ENCODE measurements at places on chromosomes 2 and 18.

- DNase-seq = no peak
These were observed 96.8 kb downstream of the ST6GAL2 start for GRCh38 chr2:106789185-106789584.

DNA sequence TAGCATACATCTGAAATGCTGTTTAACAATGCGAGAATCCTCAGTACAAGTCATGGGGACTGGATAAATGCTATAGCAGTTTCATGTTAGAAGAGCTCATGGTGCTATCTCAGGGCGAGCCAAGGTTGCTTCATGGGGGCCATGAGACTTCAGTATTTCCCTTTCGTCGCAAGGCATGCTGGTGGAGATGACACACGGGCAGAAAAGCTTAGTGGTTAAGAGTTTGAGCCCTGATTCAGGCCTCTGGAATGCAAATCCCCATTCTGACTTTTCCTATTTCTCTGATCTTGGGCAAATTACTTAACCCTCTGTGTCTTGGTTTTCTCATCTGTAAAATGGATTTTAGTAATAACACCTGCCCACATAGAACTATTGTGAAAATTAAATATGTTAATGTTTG, 57.4 kb upstream of the EPHA4 start:
- no peak for DNase-seq

GRCh38 chr2:156456616-156457015, 20.4 kb downstream of the GPD2 start:
- no peak for DNase-seq

DNA sequence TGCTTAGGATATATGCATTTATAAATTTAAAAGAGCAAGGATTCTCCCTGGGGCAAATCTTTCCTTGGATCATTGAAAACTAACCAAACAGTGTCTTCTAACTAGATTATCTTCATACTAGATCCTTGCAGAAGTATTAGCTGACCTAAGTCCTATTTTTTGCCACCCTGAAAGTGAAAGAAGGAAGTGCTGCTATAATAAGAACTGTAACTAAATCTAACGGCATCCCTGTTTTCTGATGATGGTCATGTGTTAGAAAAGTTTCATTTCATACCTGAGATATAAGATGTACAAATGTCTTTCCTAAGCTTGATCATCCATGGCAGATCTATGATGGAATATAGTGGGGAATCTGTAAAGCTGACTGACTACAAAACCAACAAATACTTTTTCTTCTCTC, 102.7 kb downstream of the MAP2 start:
- no peak for DNase-seq

- no peak for DNase-seq
These were observed 1573.4 kb upstream of the NXPH2 start for GRCh38 chr2:140353541-140353940.

DNA sequence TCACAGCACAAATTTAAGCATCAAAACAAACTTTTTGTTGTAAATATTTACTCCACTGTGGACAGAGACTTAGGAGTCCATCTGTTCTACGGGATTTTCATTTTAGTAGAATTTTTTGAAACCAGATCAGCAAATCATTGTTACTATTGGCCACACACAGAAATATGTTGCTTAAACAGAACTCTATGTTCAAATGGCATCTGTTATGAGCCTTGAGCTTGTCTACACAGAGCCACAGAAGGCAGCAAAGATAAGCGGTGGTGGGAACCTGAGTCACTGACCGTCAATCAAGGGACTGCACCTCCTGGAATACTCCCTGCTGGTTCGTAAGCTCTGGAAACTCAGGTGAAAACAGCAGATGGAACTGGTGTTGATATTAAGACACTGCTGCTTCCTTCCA, 156.8 kb downstream of the TMEM200C start:
- DNase-seq = no peak

DNA sequence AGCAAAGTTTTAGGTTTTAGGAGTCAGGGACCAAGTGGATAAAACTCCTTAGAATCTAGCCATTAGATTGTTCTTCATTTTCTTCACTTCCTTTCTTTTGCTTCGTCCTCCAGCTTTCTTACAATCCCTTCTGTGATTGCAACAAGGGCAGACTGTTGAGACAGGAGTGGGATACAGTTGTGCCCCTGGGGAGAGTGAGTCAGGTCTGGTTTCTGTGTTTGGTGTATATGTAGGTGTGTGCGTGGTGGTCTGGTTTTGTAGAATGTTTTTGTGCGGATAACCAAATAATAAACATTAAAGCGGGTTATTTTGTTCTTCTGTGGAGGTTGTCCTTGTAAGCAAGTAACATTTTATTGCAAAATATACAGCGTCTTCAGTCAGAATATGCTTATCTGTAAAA, 7.3 kb downstream of the INSIG2 start:
- DNase-seq = no peak

DNA sequence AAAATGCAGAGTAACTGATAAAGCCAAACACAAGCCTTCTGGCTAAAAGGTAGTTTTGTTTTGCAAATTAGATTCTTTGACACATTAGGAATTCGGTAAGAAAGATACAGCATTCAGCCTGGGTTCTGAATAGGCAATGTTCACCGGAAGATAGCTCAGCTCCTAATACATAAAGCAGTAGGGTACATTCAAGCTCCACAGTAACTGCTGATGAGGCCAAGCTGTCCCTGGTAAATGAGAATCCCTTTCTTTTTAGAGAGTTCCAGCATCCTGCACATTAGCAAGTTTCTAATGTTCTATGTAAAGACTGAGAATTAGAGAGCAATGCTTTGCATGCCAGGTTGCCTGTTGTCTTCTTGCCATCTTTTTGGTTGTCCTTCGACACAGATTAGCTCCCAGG, 316.3 kb upstream of the SLC14A2 start:
- no peak for DNase-seq

DNA sequence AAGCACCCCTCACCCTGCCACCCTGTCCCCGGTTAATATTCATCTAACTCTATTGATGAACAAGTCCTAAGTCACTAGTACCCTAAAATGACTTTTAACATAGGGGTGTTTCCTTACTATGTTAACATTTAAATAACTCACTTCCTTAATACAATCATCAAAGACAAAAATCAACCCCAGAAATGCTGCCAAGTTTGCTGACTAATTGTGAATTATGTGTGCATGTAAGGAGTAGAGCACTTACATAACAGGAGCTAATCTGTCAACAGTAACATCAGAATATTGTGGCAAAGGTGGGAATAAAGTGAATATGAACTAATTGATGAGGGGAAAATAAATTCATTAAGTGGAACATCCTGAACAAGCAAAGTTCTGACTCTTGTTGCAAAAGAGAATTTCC, 81.4 kb upstream of the ERBB4 start:
- DNase-seq = no peak

All from activated CD8-positive, alpha-beta T cell treated with anti-CD3 and anti-CD28 coated beads, Interleukin-2, amount 10 ng/mL, durations not matched to agents 7 days and 5 days (primary cell).